ENCODE measurements at places on chromosomes 6 and 20.

- no peaks in the 10 kb centered on the region for H3K36me3 ChIP-seq
- peaks cover 21% of the 10 kb centered on the region for H3K4me1 ChIP-seq
Observed at GRCh38 chr20:10954908-10955580, 281.2 kb upstream of the JAG1 start.

DNA sequence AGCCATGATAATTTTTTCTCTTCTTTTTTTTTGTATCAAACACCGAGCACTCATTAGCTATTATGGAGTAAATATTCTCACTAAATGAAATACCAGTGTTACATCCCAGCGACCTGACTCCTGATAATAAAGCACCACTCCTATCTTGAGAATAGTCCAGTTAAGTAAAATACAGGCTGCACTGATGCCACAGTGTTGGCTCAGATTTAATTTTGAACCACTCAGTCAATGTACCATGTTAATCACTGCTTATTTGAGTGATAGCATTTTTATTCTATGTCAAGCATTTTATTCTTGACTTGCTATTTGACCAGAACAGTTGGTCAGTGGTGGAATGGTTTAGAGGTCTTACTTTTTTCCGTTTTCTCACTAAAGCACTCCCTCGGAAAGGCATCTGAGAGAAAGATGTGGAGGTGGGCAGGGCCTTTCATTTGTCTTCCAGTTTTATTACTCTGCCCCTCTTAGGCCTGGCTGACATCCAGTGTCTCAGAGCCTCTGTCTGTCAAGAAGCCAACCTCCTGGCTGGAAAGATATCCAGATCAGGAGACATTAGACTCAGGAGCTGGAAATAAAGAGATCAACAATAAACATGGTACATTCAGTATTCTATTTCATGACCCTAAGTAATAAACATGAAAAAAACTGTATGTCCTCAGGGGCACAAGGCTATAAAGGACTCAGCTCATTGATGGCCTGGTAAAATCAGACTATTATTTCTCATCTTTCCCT lies 457.8 kb downstream of the EPM2A start:
- no peaks in the 10 kb centered on the region for H3K36me3 ChIP-seq
- H3K27ac ChIP-seq: no peak overlapping the region
- no peak for DNase-seq
- H3K27me3 ChIP-seq: no peaks in the 10 kb centered on the region
- no peak overlapping the region for H3K4me3 ChIP-seq

GRCh38 chr6:157724138-157724820 lies 98.8 kb upstream of the SNX9 start:
- H3K4me1 ChIP-seq: peaks cover 5% of the 10 kb centered on the region
- no peaks in the 10 kb centered on the region for H3K36me3 ChIP-seq
- DNase-seq: no peak
- H3K27ac ChIP-seq: no peak overlapping the region
- no peak overlapping the region for H3K4me3 ChIP-seq

- H3K36me3 ChIP-seq: peaks cover 40% of the 10 kb centered on the region
- no peak for DNase-seq
- H3K27me3 ChIP-seq: no peaks in the 10 kb centered on the region
- peaks cover 4% of the 10 kb centered on the region for H3K4me1 ChIP-seq
- no peak overlapping the region for H3K27ac ChIP-seq
Observed at GRCh38 chr6:36897609-36898008, 11.9 kb downstream of the C6orf89 start.

DNA sequence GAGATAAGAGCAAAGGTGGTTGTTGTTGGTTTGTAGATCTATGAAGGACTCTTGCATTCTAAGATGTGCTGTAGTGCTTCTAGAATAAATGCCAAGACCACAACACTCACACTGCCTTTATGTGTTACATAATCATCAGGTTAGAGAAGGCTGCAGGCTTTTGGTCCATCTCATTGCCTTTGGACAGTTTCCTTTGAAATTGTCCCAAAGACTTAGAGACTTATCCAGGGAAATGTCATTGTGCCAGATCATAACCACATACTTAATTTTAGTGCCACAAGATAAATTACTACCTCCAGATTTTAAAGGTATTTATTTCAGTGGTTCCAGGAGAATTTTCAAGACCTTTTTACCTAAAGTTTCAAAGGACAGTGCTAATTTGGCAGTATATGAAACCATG lies 666.6 kb upstream of the CITED2 start:
- no peaks in the 10 kb centered on the region for H3K36me3 ChIP-seq
- peaks cover 36% of the 10 kb centered on the region for H3K4me1 ChIP-seq
- DNase-seq: no peak
- H3K4me3 ChIP-seq: no peak overlapping the region
- H3K27ac ChIP-seq: peak overlapping the region; percentile 22

- no peaks in the 10 kb centered on the region for H3K27me3 ChIP-seq
- DNase-seq: peak; percentile 61
- H3K4me1 ChIP-seq: no peaks in the 10 kb centered on the region
- no peak overlapping the region for H3K4me3 ChIP-seq
Observed at GRCh38 chr20:42112161-42112560, 494.0 kb upstream of the CHD6 start.

DNA sequence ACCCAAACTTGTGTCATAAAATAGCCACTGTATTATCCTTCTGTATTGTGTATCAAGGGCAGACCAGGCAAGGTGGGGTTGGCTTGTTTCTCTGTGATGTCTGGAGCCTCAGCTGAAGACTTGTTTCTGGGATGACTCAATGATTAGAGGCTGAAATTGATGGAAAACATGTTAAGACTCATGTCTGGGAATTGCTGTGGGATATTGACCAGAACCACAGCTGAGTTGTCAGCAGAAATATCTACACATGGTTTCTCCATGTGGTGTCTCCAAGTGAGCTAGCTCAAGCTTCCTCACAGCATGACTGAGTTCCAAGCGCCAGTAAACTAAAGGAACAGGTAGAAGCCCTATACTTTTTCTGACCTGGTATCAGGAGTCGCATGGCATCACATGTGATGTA lies 128.5 kb upstream of the SYNDIG1 start:
- no peaks in the 10 kb centered on the region for H3K36me3 ChIP-seq
- H3K27me3 ChIP-seq: no peaks in the 10 kb centered on the region
- peaks cover 25% of the 10 kb centered on the region for H3K4me1 ChIP-seq

GRCh38 chr6:169034516-169035167 lies 219.0 kb downstream of the THBS2 start:
- H3K27ac ChIP-seq: no peak overlapping the region
- no peaks in the 10 kb centered on the region for H3K27me3 ChIP-seq
- no peak for DNase-seq
- no peak overlapping the region for H3K4me3 ChIP-seq
- H3K36me3 ChIP-seq: no peaks in the 10 kb centered on the region

DNA sequence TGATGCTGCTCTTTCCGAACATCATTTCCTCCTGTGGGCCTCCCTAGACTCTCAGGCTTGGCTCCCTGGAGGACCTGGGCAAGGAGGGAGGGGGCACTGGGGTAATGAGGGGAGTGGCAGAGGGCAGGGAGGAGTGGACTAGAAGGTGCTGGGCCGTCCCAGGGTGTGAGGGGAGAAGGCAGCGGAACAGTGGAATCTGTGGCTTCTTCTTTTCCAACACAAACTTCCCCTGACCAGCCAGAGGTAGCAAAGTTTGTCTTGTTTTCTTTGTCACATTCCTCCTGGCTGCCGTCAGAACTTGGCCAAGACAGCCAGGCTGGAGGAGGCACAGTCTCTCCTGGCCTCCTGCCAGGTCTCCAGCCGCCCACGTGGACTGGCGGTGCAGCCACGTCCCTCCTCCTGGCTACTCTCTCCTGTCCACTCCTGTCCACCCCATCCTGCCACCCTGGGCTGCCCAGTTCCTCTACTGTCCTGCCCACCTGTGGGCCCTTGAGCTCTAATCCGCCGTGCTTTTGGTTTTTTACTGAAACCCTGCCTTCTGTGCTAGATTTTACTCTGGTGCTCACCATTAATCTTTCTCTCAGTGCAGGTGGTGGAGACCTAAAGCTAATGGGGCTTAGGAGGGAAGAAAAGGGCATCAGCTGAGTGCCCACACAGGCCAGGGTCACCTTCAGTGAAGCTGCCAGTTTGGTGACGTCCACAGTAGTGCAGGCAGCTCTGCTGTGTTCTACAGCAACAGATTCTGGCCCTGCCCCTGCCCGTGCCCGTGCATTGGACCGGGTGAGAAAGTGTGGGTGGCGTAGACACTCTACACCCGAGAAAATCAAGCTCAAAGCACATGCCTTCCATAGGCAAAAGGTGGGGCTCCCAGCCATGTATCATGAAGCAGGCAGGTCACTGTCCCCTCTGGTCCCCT lies 2.8 kb upstream of the CDSN start:
- peak overlapping the region; percentile 51 for H3K27ac ChIP-seq
- no peak overlapping the region for H3K4me3 ChIP-seq
- no peaks in the 10 kb centered on the region for H3K36me3 ChIP-seq
- peak; percentile 89 for DNase-seq
- H3K27me3 ChIP-seq: no peaks in the 10 kb centered on the region
- H3K4me1 ChIP-seq: peaks cover 38% of the 10 kb centered on the region

DNA sequence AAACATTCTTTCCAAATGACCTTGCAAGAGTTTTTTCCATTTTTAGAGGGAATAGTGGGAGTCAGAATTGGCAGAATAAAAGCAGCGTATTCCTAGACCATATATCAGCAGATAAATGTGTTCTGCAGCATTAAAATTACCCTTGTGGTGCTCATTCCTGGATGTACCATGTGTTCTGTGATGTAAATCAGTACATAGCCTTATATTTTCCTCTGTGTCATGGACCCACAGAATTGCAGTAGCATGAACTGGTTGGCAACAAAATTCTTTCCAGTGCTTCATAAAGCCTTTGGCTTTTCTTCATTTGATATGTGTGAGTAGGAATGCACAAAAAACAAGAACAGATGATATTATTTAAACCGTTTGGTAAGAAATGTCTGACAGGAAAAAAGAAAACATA lies 32.5 kb downstream of the ANKEF1 start:
- no peak for DNase-seq
- H3K27ac ChIP-seq: no peak overlapping the region
- H3K27me3 ChIP-seq: no peaks in the 10 kb centered on the region

- DNase-seq: no peak
- no peak overlapping the region for H3K27ac ChIP-seq
- peaks cover 27% of the 10 kb centered on the region for H3K4me1 ChIP-seq
- H3K4me3 ChIP-seq: no peak overlapping the region
- no peaks in the 10 kb centered on the region for H3K27me3 ChIP-seq
Observed at GRCh38 chr6:160428818-160429619, 80.8 kb downstream of the SLC22A3 start.

- no peaks in the 10 kb centered on the region for H3K27me3 ChIP-seq
- H3K4me3 ChIP-seq: no peak overlapping the region
- no peak for DNase-seq
- H3K27ac ChIP-seq: no peak overlapping the region
- no peaks in the 10 kb centered on the region for H3K36me3 ChIP-seq
Observed at GRCh38 chr6:65790666-65791065, 83.6 kb upstream of the EYS start.

GRCh38 chr6:5851261-5851757 lies 155.4 kb downstream of the NRN1 start:
- peak overlapping the region; percentile 22 for H3K4me3 ChIP-seq
- H3K27me3 ChIP-seq: peaks cover 16% of the 10 kb centered on the region
- H3K27ac ChIP-seq: no peak overlapping the region
- H3K36me3 ChIP-seq: no peaks in the 10 kb centered on the region
- H3K4me1 ChIP-seq: no peaks in the 10 kb centered on the region

- no peak overlapping the region for H3K4me3 ChIP-seq
- no peak for DNase-seq
- no peaks in the 10 kb centered on the region for H3K36me3 ChIP-seq
- no peak overlapping the region for H3K27ac ChIP-seq
Observed at GRCh38 chr20:3740615-3741301, 8.3 kb downstream of the HSPA12B start.

DNA sequence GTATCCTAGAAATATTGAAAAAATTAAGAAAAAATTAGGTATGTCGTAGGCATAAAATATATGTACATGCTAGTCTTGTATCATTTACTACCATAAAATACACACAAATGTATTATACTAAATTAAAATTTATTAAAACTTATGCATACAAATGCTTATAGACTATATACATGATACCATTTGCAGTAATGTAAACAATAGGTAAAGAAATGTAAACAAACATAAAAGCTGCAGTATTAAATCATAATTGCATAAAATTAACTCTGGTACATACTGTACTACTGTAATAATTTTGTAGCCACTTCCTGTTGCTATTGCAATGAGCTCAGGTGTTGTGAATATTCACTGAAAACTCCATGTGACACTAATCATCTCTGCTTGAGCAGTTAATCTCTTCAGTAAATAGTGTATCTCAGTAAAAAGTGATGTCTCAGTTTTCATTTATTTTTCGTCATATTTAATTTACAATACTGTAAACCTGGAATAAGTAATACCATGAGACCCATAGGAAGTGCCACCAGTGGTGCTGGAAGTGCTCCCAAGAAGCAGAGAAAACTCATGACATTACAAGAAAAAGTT lies 29.3 kb downstream of the RALGAPB start:
- no peaks in the 10 kb centered on the region for H3K4me1 ChIP-seq
- H3K4me3 ChIP-seq: no peak overlapping the region
- H3K27me3 ChIP-seq: no peaks in the 10 kb centered on the region
- peaks cover 88% of the 10 kb centered on the region for H3K36me3 ChIP-seq
- no peak overlapping the region for H3K27ac ChIP-seq

GRCh38 chr20:20075032-20075431 lies 22.7 kb downstream of the CFAP61 start:
- no peaks in the 10 kb centered on the region for H3K4me1 ChIP-seq
- no peaks in the 10 kb centered on the region for H3K36me3 ChIP-seq
- H3K27ac ChIP-seq: no peak overlapping the region
- H3K27me3 ChIP-seq: no peaks in the 10 kb centered on the region

- H3K36me3 ChIP-seq: 0 out of 2 replicates have a peak, but pooled peaks cover 4% of the 10 kb centered on the region
- peaks cover 12% of the 10 kb centered on the region for H3K4me1 ChIP-seq
- H3K27ac ChIP-seq: no peak overlapping the region
- H3K4me3 ChIP-seq: no peak overlapping the region
- DNase-seq: no peak
Observed at GRCh38 chr6:128352366-128352765, 168.0 kb downstream of the PTPRK start.

GRCh38 chr6:37783025-37783855 lies 36.3 kb upstream of the ZFAND3 start:
- H3K4me1 ChIP-seq: peaks cover 14% of the 10 kb centered on the region
- no peak for DNase-seq
- H3K36me3 ChIP-seq: no peaks in the 10 kb centered on the region

- peak; percentile 83 for DNase-seq
- no peaks in the 10 kb centered on the region for H3K36me3 ChIP-seq
- H3K4me3 ChIP-seq: peak within 1 kb of the TSS; percentile 88
- no peaks in the 10 kb centered on the region for H3K27me3 ChIP-seq
Observed at GRCh38 chr6:1609648-1610496, at the start of gene FOXC1. Gene FOXC1, plus strand, starts transcription at chr6:1609915. Its CDS starts 531 bp downstream, at chr6:1610446.

GRCh38 chr6:158029668-158030230 lies 48.1 kb downstream of the SYNJ2 start:
- peaks cover 6% of the 10 kb centered on the region for H3K36me3 ChIP-seq
- H3K27me3 ChIP-seq: no peaks in the 10 kb centered on the region
- no peak overlapping the region for H3K4me3 ChIP-seq
- no peak for DNase-seq

DNA sequence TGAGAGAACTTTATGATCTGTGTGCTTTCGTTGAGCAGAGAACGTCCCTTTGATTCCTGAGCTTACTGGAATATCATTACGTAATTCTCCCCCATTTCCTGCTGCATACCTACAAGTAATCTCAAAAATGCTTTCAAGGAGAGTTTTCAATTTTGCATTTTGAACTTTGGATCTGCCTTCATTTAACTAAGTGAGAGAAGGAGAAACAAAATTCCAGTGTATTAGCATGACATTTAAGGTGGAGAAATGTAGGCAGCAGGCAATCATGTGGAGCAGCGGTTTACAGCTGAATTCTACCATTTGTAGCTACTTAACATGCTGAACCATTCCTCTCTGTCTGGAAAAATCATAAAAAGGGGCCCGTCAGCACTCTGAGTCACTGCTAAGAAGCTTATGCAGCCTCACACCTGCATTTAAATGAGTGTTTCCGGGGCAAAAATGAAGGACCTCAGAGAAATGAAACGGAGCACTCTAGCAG lies 451.5 kb downstream of the PLCB1 start:
- DNase-seq: no peak
- H3K27me3 ChIP-seq: no peaks in the 10 kb centered on the region
- no peaks in the 10 kb centered on the region for H3K36me3 ChIP-seq
